ENCODE measurements at places on chromosomes 5 and 9.

DNA sequence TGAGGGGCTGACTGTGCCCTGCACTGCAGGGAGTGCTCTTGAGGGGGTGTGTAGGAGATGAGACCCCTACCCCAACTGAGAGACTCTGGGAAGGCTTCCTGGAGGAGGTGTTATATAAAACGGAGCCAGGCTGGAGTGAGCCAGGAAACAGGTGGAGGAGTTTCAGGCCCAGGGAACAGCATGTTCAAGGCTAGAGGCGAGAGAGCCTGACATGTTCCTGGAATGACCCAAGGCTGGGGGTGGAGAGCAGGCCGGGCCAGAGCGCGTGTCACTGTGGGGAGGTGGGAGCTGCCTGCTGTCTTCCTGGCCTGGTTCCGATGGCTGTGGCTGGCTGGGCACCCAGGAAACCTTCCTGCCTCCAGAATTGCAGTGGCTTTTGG, 48.7 kb downstream of the RXRA start:
- DNase-seq = no peak

- DNase-seq = no peak
Observed at GRCh38 chr9:84166891-84167290, 173.7 kb downstream of the SLC28A3 start.

GRCh38 chr5:92635001-92635461, 946.0 kb downstream of the NR2F1-AS1 start:
- no peak for DNase-seq

DNA sequence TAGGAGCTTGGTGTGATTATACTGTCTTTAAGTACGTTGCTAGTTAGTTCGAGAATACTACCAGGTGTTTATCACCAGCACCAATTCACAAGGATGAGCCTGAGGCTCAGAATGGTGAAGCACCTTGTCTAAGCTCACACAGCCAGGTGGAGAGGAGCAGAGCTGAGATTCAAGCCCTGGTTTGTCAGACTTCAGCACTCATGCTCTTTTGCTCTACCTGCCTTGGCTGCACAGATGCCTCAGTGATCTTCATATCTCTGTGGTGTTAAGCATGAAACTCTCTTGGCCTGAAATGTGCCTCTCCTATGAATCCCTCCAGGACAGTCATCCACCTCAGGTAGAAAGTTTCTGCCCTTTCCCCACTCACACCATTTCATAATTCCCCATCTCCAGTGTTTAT, 12.2 kb downstream of the CAMK4 start:
- no peak for DNase-seq

- no peak for DNase-seq
Observed at GRCh38 chr5:138274189-138274853, at the start of gene GFRA3. TSS of gene GFRA3 (minus strand) at chr5:138274621. CDS start at chr5:138274424, 197 bp downstream.

- DNase-seq = peak; percentile 49
Observed at GRCh38 chr9:21964925-21965385, 29.2 kb downstream of the CDKN2A start.

GRCh38 chr5:60066502-60066901, 173.0 kb upstream of the PDE4D start:
- DNase-seq = no peak

GRCh38 chr9:1100201-1100600, 50.0 kb downstream of the DMRT2 start:
- DNase-seq = no peak

DNA sequence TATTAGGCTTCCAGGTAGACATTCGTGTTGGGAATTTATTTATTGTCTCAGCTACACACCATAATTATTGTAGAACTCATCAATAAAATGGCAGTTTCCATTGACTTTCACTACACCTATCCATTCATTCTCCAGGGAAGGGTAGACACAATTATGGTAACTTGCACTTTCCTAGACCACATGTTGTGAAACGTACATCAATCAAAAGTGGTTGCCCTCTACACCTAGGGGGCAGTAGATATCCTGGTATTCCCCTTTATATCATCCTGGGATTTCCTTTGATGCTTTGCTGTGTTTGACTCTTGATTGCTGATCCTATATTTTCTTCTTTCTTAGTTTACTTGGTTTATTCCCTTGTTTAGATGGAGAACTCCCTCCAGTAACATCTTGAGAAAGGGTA, 47.9 kb downstream of the ADGRV1 start:
- DNase-seq = no peak

DNA sequence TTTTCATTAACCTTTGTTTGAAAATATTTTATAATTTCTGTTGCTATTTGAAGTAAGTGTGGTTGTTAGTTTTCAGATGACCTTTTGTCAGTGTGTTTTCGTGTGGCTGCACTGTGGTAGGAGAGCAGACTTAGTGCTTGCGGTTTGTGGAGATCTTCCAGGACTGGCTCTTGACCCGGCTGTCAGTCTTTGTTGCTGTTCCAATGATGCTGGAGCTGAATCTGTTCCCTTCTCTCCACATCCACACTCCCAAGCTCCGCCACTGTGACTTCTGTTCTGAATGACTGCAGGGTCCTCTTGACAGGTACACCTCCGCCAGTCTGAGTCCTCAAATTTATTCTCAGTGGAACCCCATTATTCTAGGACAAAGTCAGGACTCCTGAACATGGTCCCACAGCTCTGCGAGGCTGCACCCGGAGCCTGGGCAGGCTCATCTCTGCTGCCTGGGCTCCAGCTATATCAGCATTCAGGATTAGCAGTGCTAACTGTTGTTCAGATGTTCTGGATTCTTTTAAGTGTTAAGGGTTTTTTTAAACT, 126.0 kb downstream of the WNK2 start:
- DNase-seq = no peak

DNA sequence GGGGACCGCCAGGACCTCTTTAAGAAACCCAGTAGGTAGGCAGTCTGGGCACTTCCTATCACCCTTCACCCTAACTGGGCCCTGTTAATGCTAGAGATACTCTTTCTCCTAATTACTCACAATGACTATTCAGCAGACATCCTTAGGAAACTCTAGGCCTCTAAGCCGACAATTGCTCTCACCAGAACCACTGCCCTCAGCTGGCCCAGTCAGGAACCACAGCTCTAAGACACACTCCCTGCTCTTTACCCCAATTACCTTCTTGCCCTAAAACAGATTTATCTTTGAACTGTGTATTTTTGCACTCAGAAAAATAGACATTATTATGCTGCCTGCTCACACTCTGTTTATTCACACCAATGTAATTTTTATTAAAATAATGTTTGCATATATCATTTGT, 432.6 kb upstream of the SLC30A5 start:
- no peak for DNase-seq

DNA sequence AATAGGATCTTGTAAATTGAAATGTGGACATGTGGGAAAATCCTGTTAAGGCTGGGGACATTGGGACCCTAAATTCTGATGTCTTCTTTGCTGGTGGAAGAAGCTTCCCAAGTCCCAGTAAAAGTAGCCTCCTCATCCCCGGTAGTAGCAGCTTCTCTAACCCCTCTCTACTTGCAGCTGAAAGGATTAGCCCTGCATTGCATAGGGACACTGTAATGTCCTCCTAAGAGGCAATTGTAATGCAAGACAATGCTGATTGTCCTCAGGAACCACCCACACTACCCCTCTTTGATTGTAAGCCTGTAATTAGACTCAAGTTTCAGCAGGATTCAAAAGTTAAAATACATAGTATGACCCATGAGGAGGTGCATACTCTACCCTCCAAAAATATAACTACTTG, 1938.4 kb upstream of the C9orf72 start:
- no peak for DNase-seq

GRCh38 chr5:138803935-138804334, 50.7 kb downstream of the CTNNA1 start:
- no peak for DNase-seq

DNA sequence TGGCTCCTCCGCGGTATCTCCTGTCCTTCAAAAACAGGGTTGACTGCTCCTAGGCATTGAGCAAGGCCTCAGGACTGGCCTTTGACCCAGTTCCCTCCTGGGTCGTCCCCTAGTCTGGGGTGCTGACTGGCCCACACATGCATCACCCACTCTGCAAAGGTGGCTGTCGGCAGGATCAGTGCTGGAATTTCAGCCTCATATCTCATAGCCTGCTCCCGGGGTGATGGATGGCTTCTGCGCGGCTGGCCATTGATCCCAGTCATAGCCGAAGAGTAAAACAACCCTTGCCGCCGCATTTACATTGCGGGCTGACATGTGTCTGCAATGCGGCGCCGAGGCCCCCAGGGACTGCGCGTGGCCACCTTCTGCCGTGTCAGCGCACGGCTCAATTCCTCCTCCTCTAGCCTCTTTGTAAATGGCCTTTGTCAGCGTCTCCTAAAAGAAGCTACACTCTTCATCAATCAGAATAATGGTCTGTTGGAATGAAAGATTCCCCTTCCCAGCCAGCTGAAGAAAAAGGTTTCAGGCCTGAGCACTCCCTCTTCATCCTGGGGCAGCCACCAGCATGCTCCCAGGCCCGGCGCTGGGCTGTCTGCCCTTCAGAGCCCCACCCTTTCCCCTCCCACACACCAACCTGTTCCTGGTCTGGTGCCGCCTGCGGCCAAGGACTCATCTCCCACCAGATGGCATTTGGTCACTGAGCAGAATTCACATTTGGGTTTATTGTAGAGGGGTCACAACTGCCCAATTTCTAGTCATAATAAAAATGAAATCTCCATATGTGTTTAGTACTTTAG, 159.0 kb downstream of the PJA2 start:
- DNase-seq = no peak

DNA sequence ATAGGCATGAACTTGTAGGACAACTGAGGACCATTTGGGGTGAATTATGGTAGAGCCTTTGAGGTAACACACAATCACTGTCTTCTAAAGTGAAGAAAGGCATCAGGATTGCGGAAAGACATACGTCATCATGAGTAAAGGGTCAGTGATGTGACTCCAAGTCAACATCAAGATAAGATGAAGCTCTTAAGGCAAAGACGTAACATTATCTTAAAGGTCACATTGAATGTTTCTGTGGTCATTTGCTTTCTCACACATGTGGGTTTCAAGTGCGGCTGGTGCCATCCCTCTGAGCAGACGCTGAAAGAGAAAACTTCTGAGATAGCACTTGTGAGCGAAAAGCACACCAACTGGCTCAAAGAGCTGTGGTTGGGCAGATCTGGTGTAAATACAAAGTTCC, 63.3 kb upstream of the GRAMD2B start:
- no peak for DNase-seq

- DNase-seq = no peak
Observed at GRCh38 chr9:134216449-134216951, 52.1 kb upstream of the RNU6ATAC start.

DNA sequence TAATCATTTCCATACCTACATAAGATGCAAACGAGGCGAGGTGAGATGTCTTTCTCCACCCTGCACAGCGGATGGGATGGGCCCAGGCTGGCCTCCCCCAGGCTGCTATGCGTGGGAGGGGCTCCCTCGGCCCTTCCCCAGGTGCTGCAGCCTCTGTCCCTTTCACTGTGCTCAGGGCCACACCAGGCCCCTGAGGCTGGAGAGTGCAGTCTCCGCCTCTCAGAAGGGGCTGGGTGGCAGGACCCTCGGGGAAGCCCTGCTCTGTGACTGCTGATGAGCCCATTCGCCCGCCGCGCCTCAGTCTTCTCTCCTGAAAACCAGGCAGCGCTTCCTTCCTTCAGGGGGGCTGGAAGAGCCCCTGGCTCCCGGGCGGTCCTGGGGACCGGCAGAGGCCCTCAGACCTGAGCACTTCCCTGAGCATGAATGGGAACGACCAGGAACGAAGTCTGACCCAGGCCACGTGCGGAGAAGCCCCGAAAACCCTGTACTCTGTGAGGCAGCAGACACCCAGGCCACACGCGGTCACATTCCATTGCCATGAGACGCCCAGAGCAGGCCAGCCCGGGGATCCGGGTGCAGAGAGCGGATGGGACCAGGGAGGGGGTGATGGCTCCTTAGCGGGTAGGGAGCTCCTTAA, 21.9 kb upstream of the NOTCH1 start:
- no peak for DNase-seq

- no peak for DNase-seq
Observed at GRCh38 chr5:73464016-73464745, 15.6 kb upstream of the FOXD1 start.

DNA sequence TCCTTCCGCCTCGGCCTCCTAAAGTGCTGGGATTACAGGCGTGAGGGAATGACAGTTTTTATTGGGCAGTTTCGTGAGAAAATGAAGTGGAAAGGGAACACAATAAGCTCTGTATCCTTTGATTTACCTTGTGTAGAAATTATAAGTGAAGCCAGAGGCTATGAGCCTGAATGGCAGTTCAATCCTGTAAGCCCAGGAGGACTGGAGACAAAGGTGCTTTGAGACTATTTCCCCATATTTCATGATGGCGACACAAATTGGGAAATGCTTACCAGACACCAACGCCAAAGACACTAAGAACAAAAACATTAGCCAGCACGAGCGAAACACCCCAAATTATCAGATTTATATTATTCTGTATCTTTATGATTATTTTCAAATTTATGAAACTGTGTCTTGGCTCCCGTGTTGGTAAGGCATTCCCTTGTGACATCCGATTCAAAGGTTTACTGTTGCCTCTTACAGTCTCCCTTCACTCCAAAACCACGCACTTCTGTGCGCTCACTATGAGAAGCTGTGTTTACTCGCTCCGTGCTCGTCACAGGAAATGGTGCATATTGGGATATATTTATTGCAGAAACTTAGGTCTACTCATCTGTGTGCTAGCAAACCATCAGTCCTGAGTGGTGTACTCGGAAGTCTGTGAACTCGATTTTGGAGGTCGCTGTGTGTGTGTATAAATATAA, 73.9 kb downstream of the SH3PXD2B start:
- DNase-seq = no peak

DNA sequence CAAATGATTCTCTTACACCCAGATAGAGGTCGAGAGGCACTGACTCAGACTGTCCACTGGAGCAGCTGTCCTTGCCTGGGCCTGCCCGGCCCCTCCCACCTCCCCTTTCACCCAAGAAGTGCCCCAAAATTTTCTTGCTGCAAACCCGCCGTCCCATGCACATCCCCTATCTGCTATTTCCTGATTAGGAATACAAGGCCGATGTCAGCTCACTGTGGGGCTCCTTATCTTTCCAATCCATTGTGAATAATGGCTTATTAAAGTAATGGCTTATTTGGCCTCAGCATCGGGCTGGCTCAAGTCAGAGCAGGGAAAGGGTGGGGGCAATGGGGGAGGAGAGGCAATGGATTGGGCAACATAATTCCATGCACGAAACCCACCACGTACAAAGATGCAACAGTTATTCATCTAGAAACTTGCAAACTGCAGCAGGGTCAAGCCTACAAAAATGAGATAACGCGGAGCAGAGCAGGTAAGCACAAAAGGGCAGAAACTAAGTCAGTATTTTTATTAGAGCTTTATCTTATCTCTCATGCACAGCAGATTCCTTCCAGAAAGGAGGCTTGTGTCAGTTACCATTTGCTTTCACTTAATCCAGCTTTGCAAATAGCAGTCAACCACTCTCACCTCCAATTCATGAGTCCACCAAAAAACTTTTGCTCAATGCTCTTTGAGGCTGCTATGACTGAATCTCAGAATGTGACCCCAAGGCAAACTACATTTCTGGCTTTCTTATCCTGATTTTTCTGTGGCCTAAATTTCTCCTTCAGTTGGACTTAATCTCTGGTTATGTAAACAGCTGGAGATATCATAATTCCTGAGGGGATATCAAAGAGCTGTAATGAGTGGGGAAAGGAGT, 138.2 kb upstream of the OSMR start:
- DNase-seq = no peak

DNA sequence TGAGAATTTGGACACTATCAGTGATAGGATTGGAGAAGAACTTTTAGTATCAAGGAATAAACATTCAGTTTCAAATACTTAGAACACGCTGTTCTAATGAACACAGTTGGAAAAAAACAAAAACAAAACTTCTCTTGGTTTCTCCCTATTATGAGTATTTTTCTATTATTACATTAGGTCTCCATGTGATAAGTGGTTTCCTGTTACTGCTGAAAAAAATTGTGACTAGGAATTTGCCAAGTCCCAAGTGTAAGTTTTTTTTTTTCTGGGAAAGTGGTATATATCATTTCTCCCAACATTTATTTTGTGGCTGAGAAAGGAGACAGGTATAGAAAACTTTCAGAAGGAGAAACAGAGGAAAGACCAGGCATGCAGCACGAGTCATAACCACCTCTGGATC, 41.1 kb downstream of the PCSK1 start:
- DNase-seq = no peak
